ENCODE measurements at places on chromosomes 1 and 21.

DNA sequence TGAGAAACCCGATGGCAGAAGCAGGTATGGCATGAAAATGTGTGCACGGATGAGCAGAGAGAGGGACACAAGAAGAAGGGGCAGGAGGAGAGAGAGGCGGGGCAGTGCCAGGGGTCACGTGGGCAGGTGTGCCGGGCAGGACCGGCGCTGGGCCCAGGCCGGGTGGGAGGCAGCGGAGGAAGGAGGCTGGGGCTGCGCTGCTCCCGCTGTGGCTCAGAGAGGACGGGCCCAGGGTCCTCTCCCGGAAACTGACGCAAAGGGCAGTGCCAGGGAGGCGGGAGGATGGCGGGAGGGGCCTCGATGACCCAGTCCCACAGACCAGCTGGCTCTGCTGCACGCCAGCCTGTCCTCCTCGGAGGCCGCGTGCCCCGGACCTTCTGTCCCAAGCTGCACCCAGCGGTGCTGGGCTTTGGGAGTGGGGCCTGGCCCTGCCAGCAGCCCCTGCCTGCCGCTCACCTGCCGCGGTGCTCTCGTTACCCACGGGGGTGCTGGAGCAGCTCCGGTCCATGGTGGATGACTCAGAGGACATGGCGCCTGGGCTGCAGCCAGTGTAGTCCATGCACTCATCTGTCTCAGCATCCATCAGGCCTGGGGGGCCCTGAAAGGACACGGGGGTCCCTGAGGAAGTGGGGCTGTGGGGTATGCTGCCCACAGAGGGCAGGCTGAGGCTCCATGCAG lies 153.9 kb downstream of the CASZ1 start:
- no peak for DNase-seq

GRCh38 chr1:225914391-225914790 lies 9.7 kb downstream of the PYCR2 start:
- DNase-seq: no peak

DNA sequence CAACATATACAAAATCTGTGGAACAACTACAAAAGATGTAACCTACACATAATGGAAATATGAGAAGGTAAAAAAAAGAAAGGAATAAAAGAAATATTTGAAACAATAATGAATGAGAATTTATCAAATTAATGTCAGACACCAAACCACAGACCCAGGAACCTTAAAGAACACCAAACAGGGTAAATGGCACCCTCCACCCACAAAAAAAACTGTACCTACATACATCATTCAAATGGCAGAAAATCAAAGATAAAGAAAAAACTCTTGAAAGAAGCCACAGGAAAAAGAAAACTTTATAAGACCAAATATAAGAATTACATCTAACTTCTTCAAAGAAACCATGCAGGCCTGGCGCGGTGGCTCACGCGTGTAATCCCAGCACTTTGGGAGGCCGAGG lies 54.0 kb downstream of the IL12RB2 start:
- no peak for DNase-seq

GRCh38 chr1:234771642-234772344 lies 161.8 kb upstream of the IRF2BP2 start:
- no peak for DNase-seq

DNA sequence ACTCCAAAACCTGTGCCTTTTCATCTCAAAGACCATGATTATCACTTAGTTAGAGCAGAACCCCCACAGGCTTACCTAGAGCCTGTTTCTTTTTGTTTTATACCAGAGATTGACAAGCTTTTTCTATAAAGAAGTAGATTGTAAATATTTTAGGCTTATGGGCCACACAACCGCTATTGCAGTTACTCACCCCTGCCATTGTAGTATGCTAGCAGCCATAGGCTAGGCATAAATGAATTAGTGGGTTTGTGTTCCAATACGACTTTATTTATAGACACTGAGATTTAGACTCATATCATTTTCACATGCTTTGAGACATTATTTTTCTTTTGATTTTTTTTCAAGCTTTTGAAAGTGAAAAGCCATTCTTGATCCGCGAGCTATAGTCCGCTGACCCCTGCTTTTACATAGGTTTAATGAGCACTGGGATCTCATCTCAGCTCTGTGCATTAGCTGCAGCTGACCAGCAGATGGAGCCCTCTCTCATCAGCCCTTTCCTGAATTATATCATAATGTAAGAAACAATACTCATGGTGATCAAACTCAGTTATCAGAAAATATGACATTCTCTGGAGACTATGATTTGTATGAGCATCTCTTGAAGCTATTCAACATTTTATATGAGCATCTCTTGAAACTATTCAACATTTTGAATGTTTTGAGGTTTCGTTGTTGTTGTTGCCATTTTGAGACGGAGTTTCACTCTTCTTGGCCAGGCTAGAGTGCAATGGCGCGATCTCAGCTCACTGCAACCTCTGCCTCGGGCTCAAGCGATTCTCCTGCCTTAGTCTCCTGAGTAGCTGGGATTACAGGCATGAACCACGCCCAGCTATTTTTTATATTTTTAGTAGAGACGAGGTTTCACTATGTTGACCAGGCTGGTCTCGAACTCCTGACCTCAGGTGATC lies 111.9 kb upstream of the L1TD1 start:
- peak; percentile 38 for DNase-seq

GRCh38 chr1:2085080-2085479 lies 34.9 kb downstream of the PRKCZ start:
- DNase-seq: no peak

GRCh38 chr1:245133995-245134715 lies 20.6 kb upstream of the KIF26B start:
- no peak for DNase-seq

GRCh38 chr1:2322065-2322571 lies 69.2 kb downstream of the MORN1 start:
- DNase-seq: no peak

DNA sequence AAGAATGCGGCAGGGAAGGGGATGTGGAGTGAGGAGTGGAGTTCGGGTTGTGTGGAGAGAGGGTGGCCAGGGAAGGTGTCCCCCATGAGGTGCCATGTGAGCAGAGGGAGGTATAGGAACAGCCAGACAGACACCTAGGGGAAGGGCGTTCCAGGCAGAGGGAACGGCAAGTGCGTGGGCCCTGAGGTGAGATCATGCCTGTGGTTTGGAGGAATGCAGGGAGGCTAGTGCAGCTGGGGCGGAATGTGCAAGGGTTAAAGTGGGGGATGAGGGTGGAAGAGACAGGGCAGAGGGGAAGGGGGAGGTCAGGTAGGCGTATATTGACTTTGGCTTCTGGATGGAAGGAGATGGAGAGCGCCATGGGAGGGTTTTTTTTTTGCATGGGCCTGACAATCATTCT lies 31.6 kb upstream of the PADI6 start:
- no peak for DNase-seq

GRCh38 chr1:100523038-100523652 lies 14.8 kb upstream of the GPR88 start:
- no peak for DNase-seq

GRCh38 chr21:29423099-29423870 lies 124.6 kb downstream of the BACH1 start:
- DNase-seq: no peak

- no peak for DNase-seq
Observed at GRCh38 chr21:42346441-42346840, 4.4 kb downstream of the TFF2 start.

Measured in activated naive CD8-positive, alpha-beta T cell treated with anti-CD3 and anti-CD28 coated beads, Interleukin-2, amount 50 U/mL, for 24 hours (primary cell).